ENCODE measurements at places on chromosomes 4 and X.

DNA sequence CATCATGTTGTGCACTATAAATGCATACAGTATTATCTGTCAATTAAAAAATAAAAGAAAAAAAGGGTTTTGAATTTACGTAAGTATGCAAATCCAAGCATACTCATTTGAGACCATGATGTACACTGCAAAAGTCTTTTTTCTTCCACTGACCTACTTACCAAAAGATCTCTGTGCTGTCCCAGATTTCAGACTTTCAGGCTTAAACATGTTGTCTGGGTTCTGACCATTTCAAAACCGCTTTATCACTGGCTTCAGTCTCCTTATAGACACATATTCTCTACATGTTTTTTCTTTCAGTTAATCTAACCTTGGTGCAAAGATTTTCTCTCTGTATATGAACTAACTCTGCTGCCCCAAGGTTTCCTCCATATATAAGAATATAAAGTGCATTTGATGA, 58.6 kb upstream of the CXCL8 start:
- DNase-seq = no peak

DNA sequence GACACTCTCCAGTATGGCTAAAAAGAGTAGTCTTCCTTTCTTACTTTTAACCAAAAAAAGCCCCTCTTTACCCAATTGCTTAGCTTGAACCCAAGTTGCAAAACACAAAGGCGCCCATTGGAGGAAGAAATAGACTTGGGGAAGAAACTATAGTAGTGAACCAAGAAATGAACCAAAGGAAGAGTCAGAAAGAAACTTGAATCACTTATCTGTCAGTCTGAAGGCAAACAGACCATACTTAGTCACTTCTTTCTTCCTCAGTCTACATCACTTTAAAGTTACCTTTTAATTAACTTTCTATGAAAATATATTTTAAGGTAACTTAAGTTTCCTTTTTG, 161.4 kb upstream of the GIMD1 start:
- DNase-seq = no peak

DNA sequence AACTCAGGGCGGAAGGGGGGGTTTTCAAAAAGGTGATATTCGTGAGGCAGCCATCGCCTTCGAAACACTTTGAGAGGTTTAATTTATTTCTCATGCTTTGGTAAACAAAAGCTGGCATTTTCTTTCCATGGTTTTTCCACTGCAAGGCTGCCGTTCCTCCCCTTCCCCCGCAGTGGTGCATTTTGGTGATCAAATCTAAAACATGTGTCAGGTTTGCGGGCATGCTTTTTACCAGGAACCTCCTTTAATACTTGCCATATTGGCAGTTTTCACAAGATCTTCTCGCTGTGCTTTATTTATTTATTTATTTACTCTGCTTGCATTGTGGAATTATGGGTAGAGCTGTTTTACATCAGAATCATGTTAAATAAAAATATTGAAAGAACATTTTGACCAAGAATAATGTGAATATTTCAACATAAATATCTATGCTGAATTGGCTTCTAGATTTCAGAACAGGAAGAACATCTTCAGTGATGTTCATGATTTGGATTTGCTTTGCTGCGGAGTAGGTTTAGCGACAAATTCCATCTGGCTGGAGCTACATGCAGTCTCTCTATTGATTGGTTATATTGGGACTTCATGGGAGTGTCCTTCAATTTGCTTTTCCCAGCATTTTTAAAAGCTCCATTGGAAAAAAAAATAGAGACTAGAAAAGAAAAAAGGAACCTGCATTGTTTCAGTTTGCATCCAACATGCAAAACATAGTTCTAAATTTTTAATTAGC, 54.4 kb downstream of the STOX2 start:
- no peak for DNase-seq

DNA sequence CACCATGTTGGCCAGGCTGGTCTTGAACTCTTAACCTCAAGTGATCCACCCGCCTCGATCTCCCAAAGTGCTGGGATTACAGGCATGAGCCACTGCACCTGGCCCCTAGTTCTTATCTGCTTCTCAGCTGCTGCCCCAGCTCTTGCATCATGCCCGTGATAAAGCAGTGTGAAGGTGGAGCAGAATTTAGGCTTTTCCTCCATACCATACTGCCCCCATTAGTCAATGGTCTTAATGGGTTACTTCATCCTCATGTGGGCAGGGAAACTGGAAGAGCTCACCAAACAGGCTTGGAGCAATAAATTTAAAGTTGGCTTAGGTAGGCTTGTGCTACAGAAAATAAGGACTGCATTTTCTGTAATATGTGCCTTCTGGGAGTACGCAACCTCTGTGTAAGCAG, 636.9 kb upstream of the BOD1L1 start:
- no peak for DNase-seq

- peak; percentile 14 for DNase-seq
Observed at GRCh38 chrX:49039598-49040375, 3.4 kb downstream of the TFE3 start.

GRCh38 chrX:39724544-39724943, 373.2 kb downstream of the BCOR start:
- no peak for DNase-seq

- DNase-seq = no peak
Observed at GRCh38 chrX:74865725-74866124, 59.5 kb downstream of the NEXMIF start.

DNA sequence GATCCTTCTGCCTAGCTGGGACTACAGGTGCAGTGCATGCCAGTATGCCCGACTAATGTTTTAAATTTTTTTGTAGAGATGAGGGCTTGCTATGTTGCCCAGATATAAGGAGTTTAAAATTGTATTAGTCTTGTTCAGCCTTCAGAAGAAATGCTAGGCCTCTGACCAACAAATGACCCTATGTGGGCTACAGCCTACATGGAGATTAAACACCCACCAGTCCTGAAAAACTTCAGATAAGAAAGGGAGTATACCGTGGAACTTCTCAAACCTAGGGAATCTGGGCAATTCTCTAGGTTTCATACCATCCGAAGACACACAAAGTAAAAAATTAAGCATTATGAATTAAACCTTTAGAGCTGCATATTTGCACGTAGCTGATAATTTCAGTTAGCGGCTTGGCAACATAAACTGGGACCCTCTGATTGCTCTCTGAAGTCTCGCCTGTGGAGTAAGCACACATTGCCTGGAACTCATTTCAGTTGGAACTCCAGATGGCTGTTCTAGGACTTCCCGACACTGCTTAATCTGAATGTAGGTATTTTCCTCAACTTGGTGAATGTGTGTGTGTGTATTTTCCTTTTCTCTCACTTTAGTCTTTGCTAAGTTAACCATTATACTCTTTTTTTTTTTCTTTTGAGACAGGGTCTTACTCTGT, 33.0 kb downstream of the MOB1B start:
- DNase-seq = no peak

DNA sequence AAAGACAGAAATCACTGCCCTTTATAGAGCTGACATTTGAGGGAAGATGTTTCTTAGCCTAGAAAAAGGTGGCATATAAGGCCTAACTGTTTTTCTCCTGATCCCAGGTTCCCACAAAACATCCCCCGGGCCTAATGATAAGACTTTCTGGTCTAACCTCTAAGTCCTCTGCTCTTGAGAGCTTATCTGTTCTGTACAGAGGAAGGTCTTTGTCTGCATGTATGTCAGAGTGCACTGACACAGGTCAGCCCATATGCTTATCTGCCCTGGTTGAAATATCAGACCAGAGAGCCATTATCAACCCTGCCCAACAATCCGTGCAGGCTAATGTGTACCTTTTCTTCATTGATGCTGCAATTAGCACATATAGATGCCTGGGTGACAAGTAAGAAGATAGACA, 76.2 kb downstream of the ARHGEF9 start:
- DNase-seq = no peak

- no peak for DNase-seq
Observed at GRCh38 chrX:68417651-68418050, 15.6 kb downstream of the OPHN1 start.

DNA sequence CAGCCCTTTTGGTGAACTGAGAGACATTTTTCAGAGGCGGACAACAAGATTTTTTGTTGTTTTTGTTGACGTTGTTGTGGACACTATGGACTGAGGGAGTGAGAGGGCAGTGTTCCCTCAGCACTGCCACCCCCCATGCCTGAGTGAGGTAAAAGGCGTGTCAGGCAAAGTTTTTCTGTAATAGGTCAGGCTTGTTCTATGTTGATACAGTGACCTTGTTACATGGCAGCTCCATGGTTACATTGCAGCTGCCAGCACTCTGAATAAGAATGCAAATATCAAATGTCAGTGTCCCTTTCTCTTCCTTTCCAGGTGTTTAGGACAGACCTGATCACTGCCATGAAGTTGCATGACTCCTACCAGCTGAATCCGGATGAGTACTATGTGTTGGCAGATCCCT, 36.6 kb downstream of the JADE1 start:
- no peak for DNase-seq

DNA sequence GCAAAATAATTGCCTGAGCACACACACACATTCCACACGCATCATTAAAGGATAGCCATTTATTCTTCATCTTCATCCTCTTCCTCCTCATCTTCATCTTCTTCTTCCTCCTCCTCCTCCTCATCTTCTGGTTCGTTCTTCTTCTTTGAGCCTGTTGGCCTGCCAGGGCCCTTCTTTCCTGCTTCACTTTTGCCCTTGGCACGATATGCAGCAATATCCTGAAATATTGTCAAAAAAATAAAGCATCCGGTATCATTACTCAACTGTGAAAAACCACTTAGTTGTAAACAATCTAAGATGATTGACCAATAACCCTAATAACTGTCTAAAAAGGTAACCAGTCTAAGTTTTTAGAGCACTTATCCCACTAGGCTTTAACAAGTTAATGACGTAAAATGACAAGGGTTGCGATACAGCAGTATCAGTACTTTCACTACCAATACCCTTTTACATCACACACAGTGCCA, 2.1 kb downstream of the HMGB2 start:
- no peak for DNase-seq

GRCh38 chrX:34557733-34558132, 99.4 kb downstream of the TMEM47 start:
- DNase-seq = no peak

DNA sequence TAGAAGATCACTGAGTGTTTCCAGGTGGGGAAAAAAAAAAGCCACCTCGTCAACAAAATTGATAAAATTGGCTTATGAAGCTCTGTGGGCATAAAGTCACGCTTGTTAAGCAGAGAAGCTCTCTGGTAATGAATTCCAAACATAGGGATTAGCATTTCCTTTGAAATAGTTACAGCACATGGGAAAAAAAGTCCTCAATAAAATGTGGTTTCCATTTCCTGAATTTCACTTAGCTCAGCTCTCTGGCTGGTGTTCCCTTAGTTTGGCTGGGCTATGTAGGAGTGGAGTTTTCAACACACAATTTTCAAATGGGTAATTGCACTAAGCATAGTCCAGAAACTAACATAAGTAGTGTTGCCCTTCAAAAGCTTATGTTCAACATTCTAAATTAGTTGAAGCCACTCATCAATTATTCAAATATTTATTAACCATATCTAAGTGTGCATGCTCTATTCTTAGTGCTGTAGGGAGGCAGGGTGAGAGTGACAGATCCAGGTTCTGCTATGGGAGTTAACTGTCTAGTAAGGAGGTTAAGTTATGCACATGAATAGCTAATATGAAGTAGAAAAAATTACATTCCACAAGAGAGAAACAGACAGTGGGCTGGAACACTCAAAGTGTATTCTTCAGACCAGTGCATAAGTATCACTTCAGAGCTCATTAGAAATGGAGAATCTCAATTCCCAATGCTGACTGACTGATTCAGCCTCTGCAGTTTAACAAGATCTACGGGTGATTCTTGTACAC, 445.7 kb downstream of the SMARCA1 start:
- no peak for DNase-seq

DNA sequence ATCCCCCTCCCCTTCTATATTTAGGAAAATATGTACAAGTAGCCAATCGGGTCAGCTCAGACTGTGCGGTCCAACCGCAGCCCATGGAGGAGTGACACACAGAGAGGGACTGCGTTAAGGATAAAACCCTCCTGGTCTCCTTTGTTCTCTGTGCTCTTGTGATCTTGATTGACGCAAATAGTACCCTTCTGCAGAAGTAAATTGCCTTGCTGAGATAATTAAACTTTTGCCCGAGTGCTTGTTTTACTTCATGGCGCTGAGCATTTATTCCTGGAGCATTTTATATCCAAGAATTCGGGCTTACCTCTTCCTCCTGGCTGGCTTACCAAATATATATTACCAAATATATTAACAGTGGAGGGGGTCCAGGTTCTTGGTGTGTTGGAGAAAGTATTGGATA, 184.2 kb downstream of the STAG2 start:
- no peak for DNase-seq

GRCh38 chrX:51860679-51861078, 32.7 kb upstream of the MAGED1 start:
- peak; percentile 3 for DNase-seq
